ENCODE measurements at places on chromosomes 7 and 10. TPM values are rescaled to one million over a fixed set of nuclear protein-coding genes. Genes with fewer than 3 reads are reported as not detected.

The OR2A42 gene
- total RNA-seq = not detected

GRCh38 chr10:6089334-6090219, 743 bp downstream of the RBM17 start:
- peak; percentile 47 for DNase-seq

- DNase-seq = no peak
Measured at GRCh38 chr10:101495324-101495925, 92.6 kb downstream of the POLL start.

DNA sequence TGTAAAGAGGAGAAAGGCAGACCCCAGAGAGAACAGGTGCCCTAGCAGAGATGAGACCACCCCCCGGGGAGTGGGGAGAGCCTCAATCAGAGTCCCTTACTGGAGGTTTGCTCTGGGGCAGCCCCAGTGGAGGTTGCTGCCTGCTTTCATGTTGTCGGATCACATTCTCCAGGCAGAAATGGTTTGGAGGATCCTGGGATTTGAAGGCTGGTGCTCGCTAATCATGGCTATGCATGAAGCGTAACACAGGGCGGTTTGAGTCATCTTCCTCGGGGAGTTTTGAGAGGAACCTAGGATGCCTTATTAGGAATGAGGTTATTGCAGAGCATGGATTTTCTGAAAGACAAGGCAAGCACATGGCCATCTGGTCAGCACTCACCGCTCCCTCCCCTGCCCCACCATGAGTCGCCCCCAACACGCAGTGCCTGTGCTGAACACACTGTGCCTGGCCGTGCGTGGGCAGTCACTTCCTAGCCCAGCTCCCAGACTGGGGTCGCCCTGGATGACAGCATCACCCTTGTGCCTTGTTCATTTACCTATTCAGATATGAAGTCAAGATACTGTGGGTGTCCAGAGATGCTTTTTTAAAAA, 319.9 kb downstream of the DPP6 start:
- no peak for DNase-seq

DNA sequence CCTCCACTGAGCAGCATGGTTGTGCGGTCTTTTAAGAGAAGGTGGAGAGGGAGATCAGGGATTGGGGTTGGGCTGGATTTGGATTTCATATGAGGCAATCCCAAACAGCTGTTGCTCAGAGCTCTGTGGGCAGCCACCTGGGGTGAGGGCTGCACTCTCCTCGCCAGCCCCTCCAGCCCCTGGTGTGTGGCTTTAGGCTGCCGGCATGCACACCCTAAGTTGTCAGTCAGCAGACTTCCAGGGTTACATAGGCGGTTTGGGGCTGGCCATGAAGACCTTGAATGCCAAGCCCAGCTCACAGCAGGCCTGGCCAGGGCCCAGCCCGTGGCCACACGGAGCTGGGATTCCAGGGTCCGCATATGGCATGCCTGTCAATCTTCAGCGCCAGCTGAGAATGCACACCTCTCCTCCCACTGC, 54.8 kb downstream of the ZMIZ1 start:
- DNase-seq = no peak

The FAM221A gene
- 7.4 TPM for total RNA-seq

The GTPBP4 gene
- total RNA-seq = 99.6 TPM

The CASD1 gene
- 32.1 TPM for total RNA-seq

DNA sequence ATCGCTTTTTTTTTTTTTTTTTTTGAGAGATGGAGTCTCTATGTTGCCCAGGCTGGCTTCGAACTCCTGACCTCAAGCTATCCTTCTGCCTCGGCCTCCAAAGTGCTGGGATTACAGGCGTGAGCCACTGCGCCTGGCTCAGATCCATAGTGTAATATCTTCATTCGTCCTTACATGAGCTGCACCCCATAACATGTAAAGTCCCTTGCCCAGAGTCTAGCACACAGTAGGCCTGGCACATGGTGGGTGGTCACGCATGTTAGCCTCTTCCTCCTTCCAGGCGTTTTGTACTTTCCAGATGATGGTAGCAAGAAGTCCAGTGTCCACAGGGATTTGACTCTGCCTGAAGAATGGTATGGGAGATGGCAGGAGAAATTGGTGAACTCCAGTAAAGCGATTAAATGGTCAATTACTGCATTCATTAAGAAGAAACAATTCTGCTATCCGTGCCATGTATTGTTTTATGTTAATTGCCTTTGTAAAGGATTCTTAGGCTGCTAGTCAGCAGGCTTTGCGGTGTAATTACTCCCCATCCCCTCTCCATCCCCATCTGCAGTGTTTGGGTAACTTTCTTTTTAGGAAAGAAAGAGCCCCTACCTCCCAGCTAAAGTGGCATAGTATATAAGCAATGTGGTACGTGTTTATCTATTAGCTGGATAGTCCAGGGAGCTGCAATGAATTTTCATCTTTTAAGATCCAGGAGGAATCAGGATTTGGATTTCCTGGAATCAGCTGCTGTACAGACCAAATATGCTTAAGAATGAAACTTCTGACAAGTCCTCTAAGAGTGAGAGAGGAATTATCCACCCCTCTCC, 1.2 kb downstream of the TPST1 start:
- no peak for DNase-seq

DNA sequence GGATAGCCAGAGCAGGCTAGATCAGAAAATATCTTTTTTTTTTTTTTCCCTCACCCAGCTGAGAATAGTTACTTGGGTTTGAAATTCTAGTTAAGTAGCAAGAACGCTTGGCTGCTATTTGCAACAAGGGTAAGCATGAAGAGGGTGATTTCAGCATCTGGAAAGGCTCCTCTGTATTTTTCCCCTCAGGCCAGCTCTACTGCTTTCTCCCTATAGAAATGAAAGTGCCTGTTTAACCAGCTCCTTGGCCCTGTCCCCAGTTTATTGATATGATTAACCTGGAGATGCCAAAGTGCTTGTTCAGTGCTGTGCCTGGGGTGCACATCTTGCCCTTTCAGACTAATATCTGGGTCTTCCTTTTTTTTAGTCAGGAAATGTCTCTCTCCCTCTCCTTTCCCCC, 37.1 kb downstream of the AP3M1 start:
- no peak for DNase-seq

- DNase-seq = no peak
Measured at GRCh38 chr10:104122225-104123107, 495 bp downstream of the SFR1 start.

The BZW2 gene
- total RNA-seq = 21.0 TPM

The LRGUK gene
- total RNA-seq = 0.90 TPM

The SPDYE8 gene
- not detected for total RNA-seq

DNA sequence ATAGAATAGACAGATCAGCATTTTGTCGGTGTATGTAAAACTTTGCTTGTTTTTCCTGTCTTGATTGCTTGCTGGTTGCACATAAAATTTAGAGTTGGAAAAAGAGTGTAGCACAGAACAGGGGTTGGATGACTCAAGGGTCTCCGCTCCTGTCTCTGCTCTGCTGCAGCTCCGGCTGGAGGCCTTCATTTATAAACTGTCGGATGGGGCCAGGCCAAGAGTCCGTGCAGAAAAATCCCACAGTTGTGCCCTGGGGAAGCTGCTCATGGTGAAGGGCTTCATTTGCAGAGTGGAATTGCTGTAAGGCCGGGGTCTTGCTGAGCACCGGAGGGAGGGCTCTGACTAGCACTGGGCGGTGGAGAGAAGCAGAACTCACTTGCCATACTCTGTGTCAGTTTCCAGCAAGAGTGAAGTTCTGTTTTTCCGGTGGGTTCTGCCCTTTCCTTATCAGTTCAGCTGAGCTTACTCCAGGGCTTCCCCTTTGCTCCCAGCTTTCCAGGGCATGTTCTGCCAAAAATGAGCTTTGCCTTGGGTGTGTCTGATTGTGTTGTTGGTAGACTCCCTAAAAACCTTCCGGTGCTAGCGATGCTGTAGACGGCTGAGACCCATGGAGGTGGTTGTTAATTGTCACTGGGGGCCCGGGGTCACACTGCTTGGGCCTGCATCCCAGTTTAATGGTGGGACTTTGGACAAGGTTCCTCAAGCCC, 67.2 kb downstream of the CAMK1D start:
- DNase-seq = no peak

GRCh38 chr7:112134039-112134438, 72.2 kb downstream of the DOCK4 start:
- no peak for DNase-seq

All from natural killer cell (primary cell).